ENCODE measurements at places on chromosomes 6 and 20.
A peak's percentile ranks its signal among the peaks of the same experiment; 100 is the strongest.

DNA sequence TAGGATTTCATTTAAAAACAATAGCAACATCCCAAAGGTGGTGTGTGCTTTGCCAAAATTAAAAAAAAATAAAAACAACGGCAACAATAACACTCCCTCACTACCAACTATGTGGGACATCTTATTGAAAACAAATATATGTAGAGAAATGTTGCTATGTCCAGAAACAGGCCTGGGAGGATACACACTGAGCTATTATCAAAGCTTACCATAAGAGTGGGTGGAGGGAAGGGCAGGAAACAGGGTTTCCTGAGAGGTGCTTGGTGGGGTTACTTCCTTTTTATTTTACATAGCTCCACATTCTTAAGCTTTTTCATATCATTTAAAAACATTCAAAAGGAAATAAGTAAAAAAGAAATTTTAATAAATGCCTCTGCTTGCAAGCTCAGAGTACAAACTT, 150.0 kb upstream of the RIPOR2 start:
- DNase-seq, result no peak

GRCh38 chr6:119124079-119124824, 45.8 kb upstream of the FAM184A start:
- DNase-seq, result no peak

DNA sequence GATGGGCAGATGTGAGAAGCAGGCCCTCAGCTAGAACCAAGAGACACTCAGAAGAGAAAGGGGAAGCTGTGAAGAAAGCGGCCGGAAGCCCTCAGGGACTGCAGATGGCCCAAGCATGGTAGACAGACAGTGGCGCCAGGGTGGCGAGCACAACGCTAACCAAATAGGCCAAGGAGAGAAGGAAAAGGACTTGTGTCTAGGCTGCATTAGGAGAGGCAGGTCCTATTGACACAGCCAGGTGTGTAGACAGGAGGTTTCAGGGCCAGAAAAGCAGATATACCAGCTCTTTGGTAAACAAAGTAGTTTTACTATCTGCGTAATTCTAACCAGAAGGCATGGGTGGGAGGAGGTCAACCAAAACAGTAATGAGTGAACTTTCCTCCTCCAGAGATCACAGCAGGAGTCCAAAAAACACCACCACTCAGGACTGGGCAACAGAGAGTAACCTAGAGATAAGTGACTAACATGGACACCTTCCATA, 15.8 kb upstream of the MAP7 start:
- DNase-seq, result no peak

- no peak for DNase-seq
Observed at GRCh38 chr20:13665709-13666395, 27.1 kb upstream of the TASP1 start.

DNA sequence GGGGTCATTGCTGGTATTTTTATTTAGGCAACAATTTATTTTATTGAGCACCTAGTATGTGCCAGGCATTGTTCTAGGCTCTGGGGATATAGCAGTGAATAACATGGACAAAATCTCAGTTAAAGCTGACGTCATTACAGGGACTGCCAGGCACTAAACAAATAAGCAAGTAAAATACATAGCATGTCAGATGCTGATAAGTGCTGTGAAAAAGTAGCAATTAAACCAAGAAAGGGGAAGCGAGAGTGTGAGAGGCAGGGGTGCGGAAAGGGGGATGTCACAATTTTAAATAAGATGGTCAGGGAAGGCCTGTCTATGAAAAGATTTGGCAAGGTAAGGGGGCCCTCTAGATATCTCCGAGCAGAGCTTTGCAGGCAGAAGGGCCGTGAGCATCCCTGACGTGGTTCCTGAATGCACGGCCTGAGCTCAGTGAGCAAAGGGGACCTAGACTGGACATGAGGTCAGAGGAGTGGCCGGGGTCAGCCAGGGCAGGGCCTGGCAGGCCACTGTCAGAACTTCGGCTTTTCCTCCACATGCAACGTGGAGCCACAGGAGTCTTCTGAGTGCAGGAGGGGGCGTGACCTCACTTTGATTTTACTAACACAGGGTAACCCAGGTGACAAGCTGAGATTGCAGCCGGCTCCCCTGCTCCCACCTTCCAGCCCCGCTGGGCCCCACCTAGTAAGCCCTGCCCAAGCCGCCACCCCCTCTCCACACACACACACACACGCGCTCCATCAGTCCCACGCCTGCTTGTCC, 24.2 kb upstream of the SIRPA start:
- no peak for DNase-seq

DNA sequence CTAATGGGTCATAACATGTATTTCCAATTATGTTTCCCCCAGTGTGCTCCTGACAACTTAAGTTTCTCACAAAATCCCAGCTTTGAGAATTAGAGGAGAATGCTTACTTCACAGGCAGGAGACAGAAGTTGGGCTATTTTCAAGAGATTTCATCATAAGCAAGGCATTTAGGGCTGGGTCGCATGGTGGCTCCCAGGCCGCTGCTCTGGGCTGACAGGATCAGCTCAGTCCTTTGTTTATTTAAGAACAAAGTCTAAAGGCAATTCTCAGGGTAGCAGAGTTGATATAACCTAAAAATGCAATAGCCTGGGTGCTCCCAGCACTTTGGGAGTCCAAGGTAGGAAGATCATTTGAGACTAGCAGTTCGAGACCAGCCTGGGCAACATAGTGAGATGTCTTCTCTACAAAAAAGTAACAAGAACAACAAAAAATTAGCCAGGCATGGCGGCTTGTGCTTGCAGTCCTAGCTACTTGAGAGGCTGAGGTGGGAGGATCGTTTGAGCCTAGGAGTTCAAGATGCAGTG, 10.9 kb downstream of the FOXQ1 start:
- no peak for DNase-seq

GRCh38 chr6:147752689-147753403, 244.4 kb downstream of the SAMD5 start:
- no peak for DNase-seq

DNA sequence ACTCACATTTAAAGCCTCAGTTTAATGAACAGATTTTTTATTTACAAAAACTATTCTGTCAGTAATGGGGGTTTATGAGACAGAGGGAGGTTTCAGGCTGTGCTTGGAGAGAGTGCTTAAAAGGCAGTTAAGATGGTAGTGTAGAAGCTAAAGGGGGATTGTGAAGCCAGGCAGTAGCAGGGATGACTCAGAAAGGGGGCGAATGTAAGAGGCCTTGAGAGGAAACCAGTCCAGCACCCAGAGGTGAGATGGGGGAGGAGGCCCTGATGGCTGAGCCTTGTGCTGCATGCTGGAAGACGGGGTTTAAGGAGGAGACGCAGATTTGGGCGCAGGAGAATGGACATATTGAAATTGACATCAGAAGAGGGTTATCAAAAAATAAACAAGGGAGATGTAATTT, 6.6 kb upstream of the SERPINB9 start:
- DNase-seq, result no peak

DNA sequence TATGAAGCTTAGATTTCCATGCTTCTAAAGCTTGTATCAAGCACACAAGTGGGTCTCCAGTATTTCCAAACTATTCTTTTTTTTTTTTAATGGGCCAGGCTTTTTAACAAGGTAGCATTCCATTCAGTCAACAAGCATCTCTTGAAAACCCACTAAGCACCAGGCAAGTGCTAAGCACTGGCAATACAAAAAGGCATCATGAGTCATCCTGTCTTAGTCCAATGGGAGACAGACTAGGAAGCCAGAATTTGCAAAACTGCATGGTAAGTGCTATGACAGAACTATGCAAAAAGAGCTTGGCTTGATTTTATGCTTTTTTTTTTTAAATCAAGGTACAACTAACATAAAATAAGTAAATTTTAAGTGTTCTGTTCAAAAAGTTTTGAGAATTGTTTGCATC, 109.3 kb upstream of the DST start:
- DNase-seq, result peak; percentile 38

DNA sequence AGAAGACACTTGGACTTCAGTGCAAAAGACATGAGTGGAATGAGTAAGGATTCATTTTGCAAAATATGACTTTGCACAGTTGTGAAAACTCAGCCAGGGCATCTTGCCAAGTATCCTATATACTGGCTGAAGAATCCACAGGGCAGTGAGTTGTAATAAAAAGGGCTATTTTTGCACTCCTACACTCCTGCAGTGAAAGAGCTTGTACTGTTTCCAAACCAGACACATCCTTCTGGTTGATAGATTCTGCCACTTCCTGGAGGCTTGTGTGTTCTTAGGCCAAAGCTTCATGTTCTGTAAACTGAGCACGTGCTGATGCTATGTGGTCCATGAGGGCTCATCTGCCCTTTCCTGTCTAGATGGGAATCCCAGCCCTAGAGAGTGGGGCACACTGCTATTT, 34.9 kb downstream of the GMPR start:
- DNase-seq, result no peak

- no peak for DNase-seq
Observed at GRCh38 chr6:22956029-22956681, 386.8 kb downstream of the HDGFL1 start.

DNA sequence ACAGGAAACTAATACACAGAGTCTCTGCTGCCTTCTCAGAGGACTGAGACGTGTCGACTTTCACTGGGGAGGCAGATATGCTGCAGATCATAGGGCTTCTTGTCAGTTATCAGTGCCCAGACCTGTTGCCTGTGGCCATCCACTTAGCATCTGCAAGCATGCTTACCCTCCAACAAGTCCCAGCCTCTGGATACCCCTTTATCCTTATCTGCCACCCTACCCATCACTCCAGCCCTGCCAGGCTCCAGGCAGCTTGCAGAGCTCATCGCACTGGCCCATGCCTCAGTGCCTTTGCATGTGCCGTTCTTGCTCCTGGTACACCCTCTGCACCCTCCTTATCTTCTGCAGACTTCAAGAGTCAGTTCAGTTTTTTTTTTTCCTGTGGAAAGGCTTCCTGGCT, 119.2 kb downstream of the TOX2 start:
- DNase-seq, result no peak

DNA sequence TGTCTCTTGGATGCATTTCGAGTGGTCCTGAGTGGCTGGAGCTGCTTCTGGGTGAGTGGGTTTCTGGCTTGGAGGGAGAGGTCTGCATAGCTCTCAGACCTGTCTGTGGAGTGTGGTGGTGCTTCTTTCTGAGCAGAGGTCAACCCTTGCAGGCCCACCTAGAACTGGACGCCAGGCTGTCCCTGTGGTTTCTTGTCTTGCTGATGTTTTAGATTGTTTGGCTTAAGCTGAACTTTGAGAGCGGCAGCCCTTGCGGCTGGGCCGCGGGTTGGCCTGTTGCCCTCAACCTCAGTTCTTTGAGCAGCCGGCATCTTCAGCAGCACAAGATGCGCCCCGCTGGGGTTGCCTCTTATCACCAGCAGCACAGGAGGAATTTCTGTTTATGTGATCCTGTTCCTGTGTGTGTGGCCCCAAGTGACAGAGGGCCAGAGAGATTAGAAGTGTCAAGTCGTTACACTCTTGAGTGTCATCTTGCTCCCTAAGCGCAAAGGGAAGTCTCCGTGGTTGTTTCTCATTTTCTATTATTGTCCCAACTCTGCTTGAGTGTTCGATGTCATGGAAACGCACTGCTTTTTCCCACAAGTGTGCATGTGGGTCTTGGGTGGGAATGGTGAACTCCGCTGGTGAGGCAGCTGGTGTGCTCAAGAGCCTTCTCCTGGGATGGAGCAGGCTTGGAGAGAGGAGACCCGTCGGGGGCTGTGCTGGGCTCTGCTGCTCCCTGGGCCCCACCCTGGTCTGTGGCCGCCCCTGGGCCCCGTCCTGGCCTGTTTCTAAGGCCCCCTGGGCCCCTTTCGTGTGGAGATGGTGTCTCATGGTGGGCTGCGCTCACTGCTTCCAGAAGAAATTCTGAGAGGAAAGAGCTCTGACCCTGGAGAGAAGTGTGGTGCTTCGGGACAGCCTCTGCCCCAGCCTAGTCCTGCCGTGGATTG, 20.1 kb upstream of the SLC22A1 start:
- DNase-seq, result no peak

DNA sequence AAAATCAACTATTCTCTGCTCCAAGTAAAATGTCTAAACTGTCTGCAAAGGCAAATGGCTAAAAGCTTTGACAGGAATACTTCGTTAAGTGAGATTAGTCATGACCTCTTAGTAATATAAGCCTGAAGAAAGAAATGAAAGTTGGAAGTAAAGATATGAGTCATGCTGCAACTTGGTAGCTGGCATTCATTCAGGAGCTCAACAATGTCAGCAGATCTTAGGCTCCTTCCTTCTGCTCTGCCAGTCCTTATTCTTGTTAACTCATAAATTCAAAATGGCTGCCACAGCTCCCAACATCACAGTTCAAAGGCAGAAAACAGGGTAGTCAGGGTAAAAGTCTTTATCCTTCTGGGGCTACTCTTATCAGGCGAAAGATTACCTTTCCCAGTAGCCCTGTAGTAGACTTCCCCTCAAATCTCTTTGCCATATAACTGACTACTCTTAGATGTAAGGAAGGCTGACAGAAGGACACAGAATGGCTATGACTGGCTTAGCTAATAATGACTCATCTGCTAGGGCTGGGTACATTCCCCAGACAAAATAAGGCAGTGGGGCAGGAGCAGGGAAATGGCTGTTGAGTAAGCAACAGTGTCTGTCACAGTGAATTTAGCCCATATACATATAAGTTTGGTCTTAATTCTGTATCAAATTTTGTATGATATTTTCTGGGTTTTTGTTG, 24.4 kb upstream of the C6orf62 start:
- peak; percentile 53 for DNase-seq

DNA sequence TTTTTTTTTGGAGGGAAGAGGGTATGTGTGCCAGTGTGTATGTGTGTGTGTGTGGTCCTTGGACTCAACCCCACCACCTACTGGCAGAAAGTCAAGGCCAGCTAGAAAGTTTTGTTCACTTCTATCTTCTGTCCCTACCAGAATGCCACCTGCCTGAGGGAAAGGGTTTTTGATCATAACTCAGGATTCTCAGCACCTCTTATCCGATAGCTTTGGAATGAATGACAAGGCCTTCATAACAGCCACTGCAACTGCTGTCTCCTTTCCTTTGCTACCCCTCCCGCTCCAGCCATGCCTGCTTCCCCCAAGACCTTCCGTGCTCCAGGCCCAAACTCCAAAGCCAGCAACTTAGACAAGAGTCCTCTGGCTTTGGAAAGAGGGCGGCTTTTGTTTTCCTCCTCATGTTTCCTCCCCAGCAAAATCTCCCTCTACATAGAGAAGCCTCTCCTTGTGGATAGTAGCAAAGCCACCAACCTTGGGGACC, 18.7 kb downstream of the BTN3A1 start:
- peak; percentile 46 for DNase-seq

- no peak for DNase-seq
Observed at GRCh38 chr6:43986177-43986825, 141.0 kb downstream of the MRPL14 start.

DNA sequence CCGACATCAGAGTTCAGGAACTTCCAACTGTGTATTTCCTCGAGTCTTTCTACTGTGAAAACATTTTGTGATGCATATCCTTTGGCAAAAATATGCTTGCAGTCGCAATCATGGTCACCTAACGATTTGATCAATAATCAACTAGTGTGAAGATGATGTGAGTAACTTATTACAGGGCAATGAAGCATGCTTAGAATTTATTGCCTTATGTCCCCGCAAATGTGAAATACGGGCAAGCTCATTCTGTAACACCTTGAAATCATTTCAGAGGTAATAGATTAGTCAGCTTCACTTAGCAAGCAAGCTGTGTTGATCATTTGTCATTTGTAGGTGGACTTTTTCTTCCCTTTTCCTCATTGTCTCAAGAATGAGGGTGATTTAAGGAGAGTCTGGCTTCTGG, 67.9 kb upstream of the DOK5 start:
- no peak for DNase-seq

- DNase-seq, result no peak
Observed at GRCh38 chr6:25068866-25069265, 133.1 kb upstream of the RIPOR2 start.

GRCh38 chr6:128655978-128656498, 135.6 kb upstream of the PTPRK start:
- DNase-seq, result peak; percentile 88

All from SW 1271 (cell line).